GM13976 (cell line): ENCODE measurements at places on chromosomes 12 and 14.

GRCh38 chr12:31586728-31587127 lies 4.2 kb downstream of the DENND5B start:
- DNase-seq = no peak

GRCh38 chr12:75592638-75593335 lies 81.4 kb upstream of the KRR1 start:
- no peak for DNase-seq

DNA sequence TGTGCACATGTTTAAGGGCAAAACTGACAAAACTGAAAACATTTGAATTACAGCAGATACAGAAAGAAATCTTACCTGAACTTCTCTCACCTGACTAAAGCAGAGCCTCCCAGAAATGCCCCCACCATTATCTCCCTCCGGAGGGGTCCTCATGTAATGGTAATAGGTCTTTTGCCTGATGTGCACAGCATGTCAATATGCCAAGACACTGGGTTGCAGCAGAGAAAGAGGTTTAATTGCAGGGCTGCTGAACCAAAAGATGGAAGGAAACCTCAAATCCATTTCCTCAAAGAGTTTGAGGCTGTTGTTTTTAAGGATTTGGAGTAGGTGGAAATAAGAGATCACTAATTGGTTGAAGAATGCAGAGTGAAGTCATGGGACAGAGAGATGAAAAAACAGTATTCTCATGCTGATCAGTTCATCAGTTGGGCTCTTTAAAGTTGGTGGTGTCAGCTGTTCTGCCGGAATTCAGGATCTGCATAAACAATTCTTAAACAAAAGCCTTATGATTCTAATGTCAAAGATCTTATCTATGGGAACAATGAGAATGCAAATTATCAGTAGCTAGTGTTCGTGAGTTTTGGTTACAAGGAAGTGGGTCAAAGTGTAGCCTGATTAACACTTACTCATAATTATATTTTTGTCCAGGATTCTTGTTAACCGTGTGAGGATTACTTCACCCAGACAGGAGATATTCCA lies 18.2 kb downstream of the ANG start:
- DNase-seq = no peak

GRCh38 chr12:109575683-109576082 lies 2.1 kb downstream of the MVK start:
- DNase-seq = no peak

DNA sequence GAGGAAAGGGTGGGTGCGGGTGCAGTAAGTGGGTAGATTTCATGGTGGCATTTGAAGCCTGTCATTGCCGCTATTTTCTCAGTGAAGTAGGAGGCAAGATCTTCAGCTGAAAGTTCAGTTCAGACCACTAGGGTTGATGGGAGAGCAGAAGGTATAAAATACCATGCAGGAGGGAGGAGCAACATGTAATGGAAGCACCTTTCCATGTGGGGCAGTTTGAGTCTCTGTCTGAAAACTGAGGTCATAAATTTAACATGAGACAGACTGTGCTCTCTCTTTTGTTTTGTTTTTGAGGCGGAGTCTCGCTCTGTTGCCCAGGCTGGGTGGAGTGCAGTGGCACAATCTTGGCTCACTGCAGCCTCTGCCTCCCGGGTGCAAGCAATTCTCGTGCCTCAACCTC lies 22.7 kb downstream of the LRRC74A start:
- DNase-seq = no peak

GRCh38 chr12:131448254-131448795 lies 262.6 kb upstream of the SFSWAP start:
- peak; percentile 13 for DNase-seq

- DNase-seq = peak; percentile 12
These were observed 101.8 kb downstream of the LMO3 start for GRCh38 chr12:16504200-16504599.

DNA sequence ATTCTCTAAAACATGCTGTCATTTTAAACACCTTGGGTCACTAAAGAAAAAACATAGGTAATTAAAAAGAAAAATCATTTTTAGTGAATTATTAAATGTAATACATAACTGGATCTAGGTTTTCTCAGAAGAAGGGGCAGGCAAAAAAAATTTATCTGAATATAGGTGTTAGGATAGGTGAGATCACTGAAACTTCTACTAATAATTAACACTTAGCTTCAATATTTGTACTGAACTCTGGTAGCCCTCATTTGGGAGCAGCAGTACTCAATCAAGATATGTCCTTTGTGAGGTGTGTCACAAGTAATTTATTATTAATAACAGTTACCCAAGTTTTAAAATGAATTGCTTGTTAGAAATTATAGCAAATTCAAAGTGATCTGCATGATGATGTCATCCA lies 103.6 kb downstream of the ATP23 start:
- no peak for DNase-seq

DNA sequence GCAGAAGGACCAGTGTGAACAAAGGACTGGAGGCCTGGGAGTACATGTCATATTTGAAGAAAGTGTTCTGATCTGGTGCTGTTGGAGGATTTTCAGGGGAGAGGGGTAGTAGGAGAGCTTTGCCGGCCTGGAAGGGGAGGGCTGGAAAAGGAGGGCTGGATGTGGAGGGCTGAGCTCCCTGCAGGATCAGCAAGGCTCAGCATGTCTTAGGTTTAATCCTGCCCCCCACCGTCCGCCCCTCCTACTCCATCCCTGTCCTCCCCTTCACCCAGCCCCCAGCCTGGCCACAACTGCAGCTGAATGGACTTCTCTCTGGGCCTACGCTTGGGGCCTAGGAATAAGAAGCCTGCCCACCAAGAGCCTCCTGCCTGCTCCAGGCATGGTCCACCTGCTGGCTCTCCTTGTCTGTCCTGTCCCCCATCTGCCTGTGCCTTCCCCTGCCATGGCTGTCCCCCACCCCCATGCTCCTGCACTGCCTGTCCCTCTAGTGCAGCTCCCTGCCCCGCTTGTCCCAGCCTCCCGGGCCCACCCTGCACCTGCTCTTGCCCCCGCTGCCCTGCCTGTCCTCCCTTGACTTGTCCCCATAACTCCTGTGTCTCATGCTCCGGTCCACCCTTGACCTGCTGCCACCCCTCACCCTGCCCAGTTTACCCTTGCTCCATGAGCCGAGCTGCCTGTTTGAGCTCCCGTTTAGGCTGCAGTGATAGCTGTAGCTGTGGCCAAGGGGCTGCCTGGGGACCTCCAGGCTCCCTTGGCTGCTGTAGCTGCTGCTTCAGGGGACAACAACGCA lies 9.8 kb upstream of the RARG start:
- DNase-seq = no peak

GRCh38 chr12:46377678-46378077 lies 5.1 kb upstream of the SLC38A2 start:
- no peak for DNase-seq

DNA sequence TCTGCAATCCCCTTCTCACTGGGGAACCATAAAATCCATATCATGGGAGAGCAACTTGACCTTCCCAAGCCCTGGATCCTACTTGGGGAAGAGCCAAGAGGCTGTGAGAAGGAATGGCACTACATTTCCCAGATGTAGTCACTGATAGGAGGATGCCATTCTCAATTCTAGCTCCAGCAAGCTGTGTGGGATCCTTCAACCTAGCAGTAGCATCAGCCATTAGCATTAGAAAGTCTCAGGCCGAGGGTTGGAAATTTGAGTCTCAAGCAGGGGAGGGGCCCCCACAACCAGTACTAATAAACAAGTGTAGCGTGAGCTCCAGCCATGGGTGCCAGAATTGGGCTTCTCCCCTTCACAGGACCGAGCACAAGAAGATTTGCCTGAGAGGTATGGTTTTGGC lies 84.3 kb upstream of the NELL2 start:
- DNase-seq = no peak
